ENCODE measurements at places on chromosomes 13 and 19.
A peak's percentile ranks its signal among the peaks of the same experiment; 100 is the strongest.

DNA sequence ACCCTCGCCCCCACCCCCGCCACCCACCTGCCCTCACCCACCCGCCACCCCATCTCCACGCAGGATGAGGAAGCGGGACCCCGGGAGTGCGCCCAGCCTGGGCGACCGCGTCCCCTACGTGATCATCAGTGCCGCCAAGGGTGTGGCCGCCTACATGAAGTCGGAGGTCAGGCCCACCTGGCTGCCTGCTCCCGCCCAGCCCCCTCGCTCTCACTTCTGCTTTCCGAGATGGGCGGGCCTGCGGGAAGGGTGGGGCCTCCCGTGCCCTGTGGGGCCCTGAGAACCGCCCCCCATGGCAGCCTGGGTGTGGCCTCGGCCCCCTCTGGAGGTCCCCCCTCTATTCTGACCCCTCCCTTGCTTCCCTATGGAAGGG is 3.1 kb upstream of the SPIB start:
- peaks cover 2% of the 10 kb centered on the region for H3K36me3 ChIP-seq
- DNase-seq, result peak; percentile 22
- peaks cover 22% of the 10 kb centered on the region for H3K27me3 ChIP-seq
- H3K4me3 ChIP-seq, result no peak overlapping the region
- H3K27ac ChIP-seq, result no peak overlapping the region

- H3K27me3 ChIP-seq, result no peaks in the 10 kb centered on the region
- DNase-seq, result no peak
- H3K27ac ChIP-seq, result no peak overlapping the region
- no peaks in the 10 kb centered on the region for H3K4me1 ChIP-seq
- H3K36me3 ChIP-seq, result no peaks in the 10 kb centered on the region
These were observed 224.2 kb upstream of the IRS2 start for GRCh38 chr13:110010404-110011138.

DNA sequence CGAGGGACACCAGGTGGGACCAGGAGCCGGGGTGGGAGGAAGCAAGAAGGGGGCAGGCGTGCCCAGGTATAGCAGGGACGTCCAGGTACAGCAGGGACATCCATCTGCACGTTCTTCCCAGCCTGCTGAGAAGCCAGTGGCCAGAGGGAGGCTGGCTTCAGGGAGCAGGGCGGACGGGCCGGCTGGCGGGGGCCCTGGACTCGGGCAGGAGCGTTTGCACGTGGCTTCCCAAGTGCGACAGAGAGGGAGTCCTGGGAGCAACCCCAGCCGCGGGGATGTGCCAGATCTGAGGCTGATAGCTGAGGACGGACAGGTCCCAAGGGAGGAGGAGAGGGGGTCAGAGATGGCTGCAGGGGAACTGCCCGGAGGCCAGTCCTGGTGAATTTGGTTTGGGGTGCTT is 36.7 kb downstream of the MYO9B start:
- peak overlapping the region; percentile 88 for H3K27ac ChIP-seq
- no peak overlapping the region for H3K4me3 ChIP-seq
- no peak for DNase-seq
- peaks cover 53% of the 10 kb centered on the region for H3K4me1 ChIP-seq
- peaks cover 41% of the 10 kb centered on the region for H3K36me3 ChIP-seq

DNA sequence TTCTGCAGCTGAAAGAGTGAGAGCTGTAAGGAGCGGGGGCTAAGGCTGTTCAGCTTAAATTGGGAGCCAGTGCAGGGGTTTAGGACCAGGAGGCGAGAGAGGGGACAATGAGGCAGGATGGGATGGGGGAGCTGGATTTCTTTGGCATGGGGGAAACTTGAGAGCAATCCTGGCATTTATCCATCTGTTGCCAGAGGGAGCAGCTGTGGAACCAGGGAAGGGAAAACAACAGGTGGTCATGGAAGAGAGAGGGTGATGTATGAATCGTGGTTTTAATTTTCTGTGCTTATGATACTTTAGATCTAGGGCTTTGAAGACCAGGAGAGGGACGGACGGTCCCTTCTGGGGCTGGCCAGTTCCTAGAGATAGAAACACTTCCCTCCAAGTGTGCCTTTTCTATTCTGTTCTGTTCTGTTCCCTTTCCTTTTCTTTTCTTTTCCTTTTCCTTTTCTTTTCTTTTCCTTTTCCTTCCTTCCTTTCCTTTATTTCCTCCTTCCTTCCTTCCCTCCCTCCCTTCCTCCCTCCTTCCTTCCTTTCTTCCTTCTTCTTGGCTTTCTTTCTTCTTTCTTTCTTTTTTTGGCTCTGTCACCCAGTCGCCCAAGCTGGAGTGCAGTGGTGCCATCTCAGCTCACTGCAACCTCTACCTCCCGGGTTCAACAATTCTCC is 16.0 kb upstream of the CCL25 start:
- no peak for DNase-seq
- H3K4me3 ChIP-seq, result no peak overlapping the region
- no peaks in the 10 kb centered on the region for H3K36me3 ChIP-seq
- no peaks in the 10 kb centered on the region for H3K4me1 ChIP-seq
- no peak overlapping the region for H3K27ac ChIP-seq

DNA sequence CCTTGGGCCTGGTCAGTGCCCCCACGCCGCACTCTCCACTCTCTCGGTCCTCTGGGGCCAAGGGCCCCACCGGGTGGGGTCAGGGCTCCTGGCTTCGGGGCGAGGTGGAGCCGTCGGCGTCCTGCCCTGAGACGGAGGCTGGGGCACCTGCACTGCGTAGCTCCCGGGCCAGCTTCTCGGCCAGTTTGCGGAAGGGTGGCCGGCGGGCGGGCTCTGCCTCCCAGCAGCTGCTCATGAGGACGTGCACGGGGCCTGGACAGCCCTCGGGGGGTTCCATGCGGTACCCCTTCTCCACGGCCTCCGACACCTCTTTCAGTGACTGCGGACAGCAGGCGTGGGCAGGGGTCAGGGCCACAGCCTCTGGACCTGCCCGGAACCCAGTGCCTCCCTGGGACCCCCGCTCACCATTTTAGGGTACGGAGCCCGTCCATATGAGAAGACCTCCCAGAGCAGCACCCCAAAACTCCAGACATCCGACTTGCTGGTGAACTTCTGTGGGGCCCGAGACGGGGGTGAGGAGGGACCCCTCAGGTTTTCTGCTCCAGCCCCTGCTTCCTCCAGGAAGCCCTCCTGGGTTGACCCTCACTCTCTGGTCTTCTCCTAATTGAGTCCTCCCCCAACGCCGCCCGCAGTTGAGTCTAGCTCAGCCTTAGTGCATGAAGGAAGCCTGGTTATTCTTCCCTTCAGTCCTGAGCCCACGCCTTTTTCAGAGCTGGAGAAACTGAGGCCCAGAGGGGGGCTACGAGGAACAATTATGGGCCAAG is 6.3 kb upstream of the RAX2 start:
- no peak for DNase-seq
- H3K27ac ChIP-seq, result no peak overlapping the region
- peaks cover 9% of the 10 kb centered on the region for H3K36me3 ChIP-seq

GRCh38 chr19:35732540-35733179 is 9.6 kb downstream of the IGFLR1 start:
- H3K27me3 ChIP-seq, result no peaks in the 10 kb centered on the region
- peaks cover 31% of the 10 kb centered on the region for H3K4me1 ChIP-seq
- no peak overlapping the region for H3K4me3 ChIP-seq
- no peak for DNase-seq

DNA sequence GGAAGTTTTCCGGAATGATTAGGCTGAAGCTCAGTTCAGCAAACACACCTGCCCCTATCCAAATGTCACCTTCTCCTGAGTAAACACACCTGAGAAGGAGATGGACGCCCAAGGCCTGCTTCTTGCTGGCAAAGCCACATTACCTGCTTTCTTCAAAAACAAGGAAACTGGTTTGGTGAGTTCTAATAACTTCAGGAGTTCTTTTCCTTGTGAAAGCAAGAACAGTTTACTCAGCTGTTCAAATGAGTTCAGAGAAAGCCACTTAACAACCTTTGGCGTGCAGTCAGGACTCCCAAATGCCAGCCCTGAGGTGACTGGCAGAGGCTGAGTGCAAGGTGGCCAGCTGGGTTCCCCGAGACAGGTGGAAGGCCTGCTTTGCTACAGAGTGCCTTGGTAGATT is 160.5 kb downstream of the STK24 start:
- no peak overlapping the region for H3K4me3 ChIP-seq
- H3K36me3 ChIP-seq, result peaks cover 2% of the 10 kb centered on the region
- peaks cover 81% of the 10 kb centered on the region for H3K27me3 ChIP-seq
- no peak for DNase-seq
- peaks cover 9% of the 10 kb centered on the region for H3K4me1 ChIP-seq

All from central memory CD8-positive, alpha-beta T cell (primary cell).